ENCODE measurements at places on chromosomes 6 and 20.

DNA sequence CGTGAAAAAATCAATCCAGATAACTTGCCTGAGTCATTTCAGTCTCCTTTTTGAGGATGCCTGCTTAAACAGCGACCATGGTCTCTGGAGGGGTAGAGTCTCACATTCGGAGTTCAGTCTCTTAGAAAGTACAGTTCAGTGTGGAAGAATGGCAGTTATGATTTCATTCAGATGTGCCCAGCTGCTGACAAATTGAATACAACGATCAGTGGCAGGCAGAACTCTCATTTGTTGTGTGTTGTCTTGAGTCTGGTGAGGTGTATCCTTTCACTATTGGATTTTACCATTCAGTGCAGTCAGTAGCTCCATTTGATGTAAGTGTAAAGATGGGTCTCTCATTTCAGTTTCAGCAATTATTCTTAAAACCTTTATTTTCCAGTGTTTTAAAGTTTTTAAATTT lies 639 bp upstream of the TULP4 start:
- DNase-seq: no peak

- DNase-seq: no peak
These were observed 289.8 kb downstream of the FRK start for GRCh38 chr6:115770851-115771250.

GRCh38 chr20:53959911-53960578 lies 110.3 kb downstream of the BCAS1 start:
- DNase-seq: no peak

- no peak for DNase-seq
These were observed 4.6 kb downstream of the METTL24 start for GRCh38 chr6:110353457-110354001.

DNA sequence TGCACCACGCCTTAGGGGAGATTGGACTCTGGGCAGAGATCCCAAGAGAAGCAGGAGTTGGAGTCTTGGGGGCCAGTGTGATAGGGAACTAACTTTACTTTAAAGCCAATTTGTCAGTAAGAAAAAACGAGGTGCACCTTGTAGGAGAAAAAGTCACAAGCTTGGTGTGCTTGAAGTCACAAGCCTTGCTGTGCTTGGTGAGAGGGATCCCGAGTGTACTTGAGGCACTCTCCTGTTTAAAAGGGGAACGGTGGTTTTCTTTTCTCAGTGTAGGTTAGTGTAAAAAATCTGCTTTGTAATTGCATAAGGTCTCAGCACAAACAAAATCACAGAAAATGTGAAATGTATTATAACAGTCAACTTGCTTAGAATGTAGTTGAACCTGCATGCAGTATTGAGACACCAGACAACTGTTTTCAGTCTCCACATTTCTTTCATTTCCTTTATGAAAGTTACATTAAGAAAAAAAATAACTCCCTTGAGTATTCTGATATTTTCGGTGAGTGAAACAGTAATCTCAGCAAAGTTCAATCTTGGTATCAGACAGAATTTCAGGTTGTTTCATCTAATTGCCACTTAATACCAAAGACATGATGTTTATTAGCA lies 111.1 kb upstream of the DUSP22 start:
- DNase-seq: no peak

DNA sequence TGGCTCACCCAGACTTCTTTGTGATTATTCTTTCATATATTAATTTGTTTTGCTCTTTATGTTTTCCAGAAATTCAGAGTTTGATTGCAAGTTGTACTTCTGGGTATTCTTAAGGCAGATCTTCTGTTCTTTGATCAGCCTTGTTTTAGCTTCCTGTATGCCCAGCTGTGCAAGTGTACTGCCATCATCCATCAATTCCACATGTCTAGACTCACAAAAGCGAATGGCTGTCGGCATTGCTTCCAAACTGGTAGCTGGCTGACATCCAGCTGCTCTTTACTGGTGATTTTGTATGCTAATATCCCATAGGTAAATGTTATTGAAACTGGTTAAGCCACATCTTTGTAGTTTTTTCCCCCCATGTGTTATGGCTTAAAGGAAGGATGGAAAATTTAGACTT lies 1084.8 kb upstream of the CITED2 start:
- peak; percentile 11 for DNase-seq

DNA sequence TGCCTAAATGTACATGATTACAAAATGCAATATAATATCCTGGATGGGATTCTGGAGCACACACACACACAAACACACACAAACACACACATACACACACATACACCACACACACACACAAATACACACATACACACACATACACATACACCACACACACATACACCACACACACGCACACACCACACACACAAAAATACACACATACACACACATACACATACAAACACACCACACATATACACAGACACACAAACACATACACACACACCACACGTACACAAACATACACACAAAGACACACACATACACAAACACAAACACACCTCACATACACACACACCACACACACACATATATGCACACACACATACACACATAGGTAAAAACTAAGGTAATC lies 134.6 kb upstream of the SYNDIG1 start:
- DNase-seq: no peak

DNA sequence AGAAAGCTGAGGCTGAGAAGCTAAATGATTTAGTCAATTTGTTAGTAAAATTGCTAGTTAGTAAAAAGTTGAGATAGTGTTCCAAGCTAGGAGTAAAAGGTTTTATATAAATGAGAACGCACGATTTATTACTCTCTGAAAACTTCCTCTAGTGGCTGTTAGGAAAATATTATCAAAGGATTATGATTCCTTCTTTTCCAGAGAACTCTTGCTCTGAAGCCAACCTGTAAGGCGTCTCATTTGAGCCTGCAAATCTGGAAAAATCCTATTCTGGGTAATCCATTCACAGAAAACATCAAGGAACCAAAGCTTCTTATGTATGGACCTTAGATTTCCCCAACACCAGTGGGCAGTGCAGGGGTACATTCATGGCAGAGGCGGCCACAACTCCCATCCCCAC lies 252.7 kb downstream of the SOD2 start:
- DNase-seq: no peak

- no peak for DNase-seq
These were observed 139.9 kb upstream of the PRND start for GRCh38 chr20:4581838-4582237.

- DNase-seq: no peak
These were observed 60.9 kb downstream of the SAMD3 start for GRCh38 chr6:130161683-130162404.

Measured in SHP77 treated with DMSO at 0.1 percent for 48 hours (cell line).